Activated naive CD8-positive, alpha-beta T cell treated with anti-CD3 and anti-CD28 coated beads for 36 hours (primary cell): ENCODE measurements at places on chromosomes 13 and 19. TPM values are rescaled to one million over a fixed set of nuclear protein-coding genes. Genes with fewer than 3 reads are reported as not detected.

DNA sequence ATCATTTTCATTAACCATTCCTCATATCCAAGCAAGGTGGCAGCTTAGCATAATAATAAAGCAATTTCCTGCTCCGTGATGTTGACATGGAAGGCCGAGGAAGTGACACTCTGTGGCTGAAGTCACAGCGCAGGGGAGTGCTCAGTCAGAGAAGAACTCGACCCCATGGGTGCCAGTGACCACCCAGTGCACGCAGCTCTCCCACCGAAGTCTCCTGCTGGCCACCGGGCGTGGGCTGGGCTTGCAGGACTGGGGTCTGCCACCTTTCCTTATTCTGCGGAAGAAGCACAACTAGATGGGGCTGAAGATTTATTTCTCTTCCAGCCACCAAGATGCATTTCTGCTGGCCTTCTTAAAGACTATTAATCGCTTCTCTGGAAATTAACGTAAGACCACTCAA lies 132.1 kb upstream of the SPACA7 start:
- no peaks in the 10 kb centered on the region for H3K36me3 ChIP-seq
- H3K27me3 ChIP-seq, result no peaks in the 10 kb centered on the region
- no peak for DNase-seq
- no peak overlapping the region for H3K27ac ChIP-seq
- no peak overlapping the region for H3K4me3 ChIP-seq

GRCh38 chr19:23415561-23416191 lies 20.4 kb upstream of the ZNF91 start:
- peaks cover 5% of the 10 kb centered on the region for H3K36me3 ChIP-seq
- H3K4me1 ChIP-seq, result peaks cover 9% of the 10 kb centered on the region
- peak overlapping the region; percentile 74 for H3K4me3 ChIP-seq
- DNase-seq, result peak; percentile 22

GRCh38 chr13:89486709-89487108 lies 1815.5 kb downstream of the SLITRK5 start:
- H3K4me1 ChIP-seq, result no peaks in the 10 kb centered on the region
- no peaks in the 10 kb centered on the region for H3K36me3 ChIP-seq
- no peak overlapping the region for H3K4me3 ChIP-seq

DNA sequence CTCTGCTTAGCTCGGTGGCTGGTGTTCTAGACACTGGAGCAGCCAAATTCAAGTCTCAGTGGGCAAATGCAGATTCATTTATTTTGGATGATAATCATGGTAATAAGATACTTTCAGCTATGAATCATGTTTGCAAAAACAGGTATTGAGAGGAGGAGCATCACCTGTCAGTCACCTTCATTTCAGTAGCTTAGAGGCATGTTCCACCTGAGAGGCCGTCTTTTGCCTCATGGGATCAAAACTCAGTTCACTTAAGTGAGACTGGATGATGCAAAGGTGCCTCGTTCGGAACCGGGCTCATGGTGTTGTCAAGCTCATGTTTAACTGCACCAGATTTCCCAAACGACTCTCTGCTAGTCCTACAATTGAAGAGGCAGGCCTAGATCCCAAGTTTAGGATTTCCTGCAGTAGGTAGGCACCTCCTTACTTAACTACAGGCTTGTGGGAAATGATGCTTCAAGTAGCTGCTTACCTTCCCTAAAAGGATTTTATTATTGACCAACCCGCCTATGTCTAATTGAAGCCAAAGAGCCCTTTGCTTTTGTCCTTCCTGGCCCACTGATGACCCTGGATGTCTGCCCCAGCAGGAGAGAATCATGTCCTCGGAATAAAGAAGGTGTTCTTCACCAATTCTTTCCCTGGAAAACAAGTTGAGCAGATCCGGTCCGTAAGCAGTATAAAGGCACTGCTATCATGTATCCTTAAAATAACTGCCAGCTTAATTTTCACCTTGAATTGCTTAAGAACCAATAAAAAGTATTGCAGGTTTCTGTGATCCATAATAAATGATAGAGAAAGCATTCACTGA lies 60.0 kb downstream of the ZAR1L start:
- DNase-seq, result no peak
- no peaks in the 10 kb centered on the region for H3K36me3 ChIP-seq
- H3K27ac ChIP-seq, result no peak overlapping the region
- H3K4me3 ChIP-seq, result no peak overlapping the region
- H3K27me3 ChIP-seq, result no peaks in the 10 kb centered on the region

DNA sequence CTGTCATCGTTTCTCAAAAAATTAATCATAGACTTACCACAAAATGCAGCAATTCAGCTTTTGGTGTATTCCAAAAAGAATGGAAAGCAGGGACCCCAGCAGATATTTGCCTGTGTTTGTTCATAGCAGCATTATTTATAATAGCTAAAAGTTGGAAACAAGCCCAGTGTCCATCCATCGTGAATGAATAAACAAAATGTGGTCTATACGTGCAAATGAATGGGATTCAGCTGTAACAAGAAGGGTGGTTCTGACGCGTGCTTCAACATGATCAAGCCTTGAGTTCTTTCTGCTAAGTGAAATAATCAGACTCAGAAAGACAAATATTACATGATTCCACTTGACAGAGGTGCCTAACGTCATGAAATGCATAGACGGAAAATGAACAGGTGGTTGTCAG lies 36.4 kb downstream of the PSG11 start:
- no peak overlapping the region for H3K27ac ChIP-seq
- no peaks in the 10 kb centered on the region for H3K4me1 ChIP-seq
- H3K4me3 ChIP-seq, result no peak overlapping the region
- H3K36me3 ChIP-seq, result no peaks in the 10 kb centered on the region

DNA sequence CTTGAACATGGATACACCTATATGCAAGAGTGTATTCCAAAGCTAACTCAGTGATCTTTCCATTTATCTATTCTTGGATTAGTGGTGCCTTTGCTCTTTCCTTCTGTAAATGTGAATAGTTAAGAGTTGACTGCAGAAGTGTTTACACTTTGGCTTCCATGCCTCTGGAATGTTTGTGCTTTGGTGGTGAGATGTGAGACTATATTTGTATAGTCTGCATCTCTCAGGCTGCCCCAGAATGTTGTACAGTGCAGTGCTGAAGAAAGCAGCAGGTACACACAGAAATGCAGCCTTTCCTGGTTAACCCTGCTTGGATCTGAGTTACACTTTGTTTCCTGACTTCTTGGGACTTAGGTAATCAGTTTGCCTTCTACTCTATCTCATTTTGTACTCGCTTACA lies 90.2 kb downstream of the DNAJC15 start:
- H3K4me3 ChIP-seq, result no peak overlapping the region
- H3K36me3 ChIP-seq, result no peaks in the 10 kb centered on the region
- DNase-seq, result no peak
- H3K27me3 ChIP-seq, result no peaks in the 10 kb centered on the region

- H3K4me3 ChIP-seq, result peak overlapping the region; percentile 99
- DNase-seq, result no peak
- H3K36me3 ChIP-seq, result peaks cover 21% of the 10 kb centered on the region
- H3K27me3 ChIP-seq, result no peaks in the 10 kb centered on the region
- peak overlapping the region; percentile 96 for H3K27ac ChIP-seq
- peaks cover 48% of the 10 kb centered on the region for H3K4me1 ChIP-seq
Measured at GRCh38 chr19:51365211-51365964, 800 bp downstream of the ETFB start.

- H3K4me1 ChIP-seq, result no peaks in the 10 kb centered on the region
- no peak overlapping the region for H3K4me3 ChIP-seq
- no peak overlapping the region for H3K27ac ChIP-seq
- H3K36me3 ChIP-seq, result no peaks in the 10 kb centered on the region
Measured at GRCh38 chr13:84413016-84413415, 530.7 kb upstream of the SLITRK1 start.

- peaks cover 56% of the 10 kb centered on the region for H3K4me1 ChIP-seq
- H3K4me3 ChIP-seq, result peak overlapping the region; percentile 64
- peaks cover 40% of the 10 kb centered on the region for H3K36me3 ChIP-seq
- DNase-seq, result peak; percentile 69
- H3K27me3 ChIP-seq, result no peaks in the 10 kb centered on the region
Measured at GRCh38 chr19:19591133-19591825, 27.2 kb downstream of the PBX4 start.

DNA sequence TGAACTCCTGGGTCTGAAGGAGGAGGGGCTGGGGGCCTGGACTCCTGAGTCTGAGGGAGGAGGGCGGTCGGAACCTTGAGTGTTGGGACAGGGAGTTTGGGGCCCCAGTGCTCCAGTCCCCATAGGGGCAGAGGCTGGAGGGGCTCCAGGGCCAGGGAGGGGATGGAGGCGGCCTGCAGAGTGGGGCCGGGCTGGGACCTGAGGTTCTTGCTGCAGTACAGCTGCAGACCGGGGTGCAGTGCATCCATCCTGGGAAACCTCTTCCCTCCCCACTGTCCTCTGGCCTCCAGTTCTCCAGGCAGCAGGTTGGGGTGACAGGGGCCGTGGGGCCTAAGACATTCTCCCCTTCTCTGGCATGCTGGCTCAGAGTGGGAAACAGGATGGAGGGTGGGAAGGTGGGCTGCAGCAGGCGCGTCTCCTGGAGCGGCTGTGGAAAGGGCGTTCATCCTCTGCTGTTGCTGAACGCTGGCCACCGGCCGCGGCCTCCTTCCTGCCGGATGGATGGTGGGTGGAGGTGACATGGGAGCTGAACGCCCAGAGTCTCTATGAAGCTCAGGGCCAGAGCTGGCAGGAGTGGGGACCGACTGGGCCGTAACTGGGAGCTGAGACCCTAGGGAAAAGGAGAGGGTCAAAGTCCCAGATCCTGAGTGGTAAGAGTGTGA lies 1.6 kb downstream of the BRSK1 start:
- H3K4me1 ChIP-seq, result peaks cover 15% of the 10 kb centered on the region
- peak overlapping the region; percentile 25 for H3K27ac ChIP-seq
- H3K27me3 ChIP-seq, result peaks cover 4% of the 10 kb centered on the region
- DNase-seq, result no peak

GRCh38 chr13:65488606-65489005 lies 1741.5 kb downstream of the PCDH9 start:
- H3K4me1 ChIP-seq, result no peaks in the 10 kb centered on the region
- no peak overlapping the region for H3K4me3 ChIP-seq
- no peaks in the 10 kb centered on the region for H3K36me3 ChIP-seq
- no peaks in the 10 kb centered on the region for H3K27me3 ChIP-seq
- no peak overlapping the region for H3K27ac ChIP-seq
- no peak for DNase-seq

DNA sequence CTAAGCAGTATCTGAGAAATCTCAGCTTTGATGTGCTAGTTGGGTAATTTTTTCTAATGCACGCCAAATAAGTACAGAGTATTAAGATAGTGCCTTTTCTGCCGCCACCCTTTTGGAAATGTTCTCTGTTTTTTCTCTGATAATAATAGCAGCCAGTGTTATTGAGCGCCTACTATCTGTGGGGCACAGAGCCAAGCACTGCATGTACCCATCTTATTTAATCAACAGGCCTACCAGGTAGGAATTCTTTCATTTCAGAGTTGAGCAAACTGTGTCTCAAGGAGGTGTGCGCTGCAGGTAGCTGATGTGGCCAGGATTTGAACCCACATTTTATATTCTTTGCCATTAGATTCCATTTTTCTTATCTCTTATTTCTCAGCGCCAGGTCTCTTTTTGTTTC lies 1.4 kb downstream of the EPN1 start:
- H3K4me3 ChIP-seq, result peak overlapping the region; percentile 100
- no peaks in the 10 kb centered on the region for H3K27me3 ChIP-seq
- H3K27ac ChIP-seq, result peak overlapping the region; percentile 18
- H3K36me3 ChIP-seq, result peaks cover 38% of the 10 kb centered on the region

- DNase-seq, result no peak
- no peak overlapping the region for H3K4me3 ChIP-seq
- no peaks in the 10 kb centered on the region for H3K27me3 ChIP-seq
- no peaks in the 10 kb centered on the region for H3K36me3 ChIP-seq
Measured at GRCh38 chr13:19072543-19072942, 109.1 kb downstream of the TUBA3C start.

DNA sequence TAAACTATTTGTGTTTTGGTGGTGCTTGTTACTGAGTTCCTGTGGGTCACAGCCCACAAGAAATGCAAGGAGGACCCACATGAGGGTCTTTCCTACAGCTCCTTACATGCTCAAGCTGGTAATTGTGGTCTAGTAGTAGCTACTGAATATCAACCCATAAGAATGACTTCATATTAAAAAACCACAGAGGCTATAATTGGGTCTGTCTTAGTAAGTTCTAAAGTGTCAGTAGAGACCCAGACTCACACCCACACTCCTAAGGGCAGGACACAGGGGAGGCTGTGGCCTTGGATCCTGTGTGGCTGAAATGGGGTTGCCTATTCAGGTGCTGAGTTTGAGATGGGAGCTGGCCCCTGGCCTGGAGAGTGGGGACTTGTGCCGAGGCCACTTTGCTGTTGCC lies 19.6 kb downstream of the TFDP1 start:
- H3K27ac ChIP-seq, result no peak overlapping the region
- no peak for DNase-seq
- H3K27me3 ChIP-seq, result no peaks in the 10 kb centered on the region
- peaks cover 26% of the 10 kb centered on the region for H3K36me3 ChIP-seq

DNA sequence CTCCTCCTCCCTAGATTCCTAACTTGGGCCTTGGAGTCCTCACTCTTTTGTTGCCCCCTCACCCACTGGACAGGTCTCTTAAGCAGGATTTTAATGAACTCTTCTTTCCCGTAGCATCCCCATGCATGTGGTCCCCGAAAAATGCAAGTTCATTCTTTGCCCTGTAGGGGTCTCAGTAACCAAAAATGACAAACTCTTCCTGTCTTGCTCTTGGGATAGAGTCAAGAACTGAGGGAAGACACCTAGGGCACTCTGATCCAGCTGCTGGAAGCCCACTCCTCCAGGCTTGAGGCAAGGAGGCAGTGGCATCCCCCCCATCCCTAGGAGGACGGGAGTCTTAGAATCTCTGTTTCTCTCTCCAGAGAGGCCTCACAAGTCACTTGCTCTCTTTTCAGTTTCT lies 987.0 kb downstream of the DIAPH3 start:
- DNase-seq, result no peak
- no peaks in the 10 kb centered on the region for H3K36me3 ChIP-seq
- no peak overlapping the region for H3K4me3 ChIP-seq

DNA sequence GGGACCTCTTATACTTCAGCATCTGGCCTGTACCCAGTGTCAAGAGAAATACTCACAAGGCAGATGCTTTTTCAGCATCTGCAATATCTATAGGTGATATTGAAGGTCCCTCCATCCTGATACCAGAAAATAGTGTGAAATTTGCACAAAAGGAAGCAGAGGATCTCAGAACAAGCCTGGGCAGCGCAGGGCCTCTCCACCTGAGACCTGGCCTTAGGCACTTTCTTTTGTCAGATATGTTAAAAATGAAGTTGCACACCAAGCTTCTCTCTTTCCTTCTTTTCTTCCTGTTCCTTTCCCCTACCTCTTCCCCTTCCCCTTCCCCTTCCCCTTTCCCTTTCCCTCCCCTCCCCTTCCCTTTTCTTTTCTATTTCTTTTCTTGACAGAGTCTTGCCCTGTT lies 62.2 kb downstream of the ARHGEF18 start:
- no peaks in the 10 kb centered on the region for H3K27me3 ChIP-seq
- no peak overlapping the region for H3K4me3 ChIP-seq
- H3K27ac ChIP-seq, result peak overlapping the region; percentile 46
- peaks cover 29% of the 10 kb centered on the region for H3K4me1 ChIP-seq
- H3K36me3 ChIP-seq, result peaks cover 20% of the 10 kb centered on the region
- no peak for DNase-seq

The MEIOSIN gene
- 0.08 TPM for total RNA-seq

The GPR12 gene
- total RNA-seq, result not detected

The BEST2 gene
- total RNA-seq, result not detected

The A1BG gene
- total RNA-seq, result 18.7 TPM

The FFAR2 gene
- not detected for total RNA-seq

The VSTM1 gene
- total RNA-seq, result not detected

The CEACAM19 gene
- 1.4 TPM for total RNA-seq

The SLC10A2 gene
- not detected for total RNA-seq

The GJA3 gene
- 1.0 TPM for total RNA-seq
